Thoracic aorta endothelial cell (primary cell): ENCODE measurements at places on chromosomes 3 and 15. TPM values are rescaled to one million over a fixed set of nuclear protein-coding genes. Genes with fewer than 3 reads are reported as not detected.

The BMF gene
- 1.2 and 2.3 TPM in 2 replicates for total RNA-seq

The TNNC1 gene
- total RNA-seq = 0.27 TPM in 1 of 2 replicates, not detected in the other

The ACKR4 gene
- 1.0 and 4.0 TPM in 2 replicates for total RNA-seq

The CCR3 gene
- total RNA-seq = not detected in 2 replicates

The GOLGA8K gene
- total RNA-seq = 0.66 and 1.5 TPM in 2 replicates

The PLSCR5 gene
- not detected in 2 replicates for total RNA-seq
